DMS79 (cell line): ENCODE measurements at places on chromosomes 7 and 10.

DNA sequence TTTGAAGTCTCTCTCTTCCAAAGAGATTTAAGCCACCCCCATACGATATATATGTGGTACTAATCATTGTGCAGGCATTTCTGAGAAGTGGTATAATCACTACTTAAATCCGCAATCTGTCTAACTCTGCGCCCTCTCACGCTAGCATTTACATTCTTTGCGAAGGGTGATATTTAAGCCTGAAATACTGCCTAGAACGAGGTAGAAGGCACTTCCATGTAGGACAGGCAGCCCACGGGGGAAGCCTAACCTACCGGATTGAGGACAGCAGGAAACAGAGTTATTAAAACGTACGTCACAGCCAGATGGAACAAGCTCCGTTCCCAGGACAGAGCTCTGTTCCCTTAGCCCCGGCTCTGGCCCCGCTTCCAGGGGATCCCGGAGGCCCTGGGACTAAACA, 59.3 kb upstream of the ECHDC3 start:
- DNase-seq, result no peak

GRCh38 chr10:47261556-47261955, 38.4 kb upstream of the GDF10 start:
- no peak for DNase-seq

GRCh38 chr7:16015981-16016380, 329.5 kb upstream of the MEOX2 start:
- no peak for DNase-seq

DNA sequence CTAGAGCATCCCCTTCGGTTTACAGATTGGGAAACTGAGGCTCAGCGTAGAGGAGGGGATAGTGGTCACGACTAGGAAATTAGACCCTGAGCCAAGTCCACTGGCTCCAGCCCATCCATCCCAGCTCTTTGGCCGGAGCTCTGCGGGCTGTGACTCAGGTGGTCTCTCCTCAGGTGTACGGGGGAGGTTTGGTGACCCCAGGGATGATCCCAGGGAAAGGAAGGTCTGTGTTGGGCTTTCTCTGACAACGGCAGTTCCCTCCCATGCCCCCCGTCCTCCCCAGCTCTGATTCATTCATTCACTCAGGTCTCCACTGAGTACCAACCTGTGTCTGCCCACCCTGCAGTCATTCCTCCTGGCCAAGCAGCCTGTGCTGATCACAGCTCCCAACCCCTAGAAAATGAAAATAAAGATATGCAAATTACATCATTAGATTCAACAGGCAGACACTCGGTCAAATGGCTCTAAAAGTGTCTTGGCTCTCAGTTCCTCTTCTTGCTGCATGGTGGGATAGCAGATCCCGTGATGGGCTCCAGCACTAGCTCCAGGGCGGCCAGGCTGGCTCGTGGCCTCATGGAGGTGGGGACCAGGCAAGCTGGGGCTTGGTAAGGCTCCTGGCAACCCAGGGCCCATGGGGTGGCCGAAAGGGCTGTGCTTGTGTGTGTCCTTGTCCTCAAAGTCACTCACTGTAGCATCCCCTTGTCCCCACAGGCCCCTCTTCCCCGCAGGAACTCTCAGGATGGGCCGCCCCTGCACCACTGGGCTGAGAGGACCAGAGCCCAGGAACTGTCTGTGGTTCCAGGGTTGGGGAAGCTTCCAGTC, 37.8 kb downstream of the CLRN3 start:
- DNase-seq, result no peak

DNA sequence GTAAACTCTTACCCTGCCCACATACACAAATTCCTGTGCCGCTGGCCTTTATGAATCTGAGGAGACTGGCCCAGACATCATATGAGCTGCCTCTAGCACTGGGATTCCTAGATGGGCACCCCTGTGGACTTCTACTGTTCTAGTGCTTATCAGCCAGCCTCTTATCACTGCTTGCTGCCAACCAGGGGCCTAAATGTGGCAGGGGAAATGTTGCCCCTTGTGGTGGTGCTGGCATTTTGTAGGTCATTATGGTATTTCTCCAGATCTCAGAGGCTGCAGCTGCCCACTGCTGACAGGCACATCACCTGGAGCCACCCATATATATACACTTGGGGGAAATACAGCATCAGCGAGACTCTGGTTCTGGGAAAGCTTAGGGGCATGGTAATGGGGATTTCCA, 5.4 kb downstream of the SFR1 start:
- no peak for DNase-seq

GRCh38 chr10:123807444-123808035, 84.1 kb downstream of the CPXM2 start:
- no peak for DNase-seq

DNA sequence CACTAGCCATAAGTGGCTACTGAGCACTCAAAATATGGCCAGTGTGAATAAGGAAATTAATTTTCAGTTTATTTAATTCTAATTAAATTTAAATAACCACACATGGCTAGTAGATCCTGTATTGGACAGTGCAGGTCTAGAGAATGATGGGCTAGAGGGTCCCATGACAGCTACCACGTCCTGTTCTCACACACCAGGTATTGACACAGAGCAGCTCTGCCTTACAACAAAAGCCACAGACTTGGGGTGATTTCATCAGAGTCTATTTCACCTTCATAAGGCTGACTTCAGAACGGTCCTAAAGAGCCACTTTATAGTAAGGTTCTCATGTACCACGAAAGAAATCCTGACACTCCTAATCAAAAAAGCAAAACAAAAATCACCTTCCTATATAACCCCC, 111.3 kb downstream of the UBE2H start:
- DNase-seq, result no peak

- DNase-seq, result no peak
Measured at GRCh38 chr10:71727105-71727737, 7.6 kb upstream of the C10orf105 start.
